ENCODE measurements at places on chromosomes 3 and 15.
A peak's percentile ranks its signal among the peaks of the same experiment; 100 is the strongest.

- DNase-seq: peak; percentile 58
Measured at GRCh38 chr3:11784971-11785377, 61.7 kb downstream of the TAMM41 start.

GRCh38 chr3:98529856-98530459 lies 1.8 kb upstream of the GPR15 start:
- DNase-seq: no peak

DNA sequence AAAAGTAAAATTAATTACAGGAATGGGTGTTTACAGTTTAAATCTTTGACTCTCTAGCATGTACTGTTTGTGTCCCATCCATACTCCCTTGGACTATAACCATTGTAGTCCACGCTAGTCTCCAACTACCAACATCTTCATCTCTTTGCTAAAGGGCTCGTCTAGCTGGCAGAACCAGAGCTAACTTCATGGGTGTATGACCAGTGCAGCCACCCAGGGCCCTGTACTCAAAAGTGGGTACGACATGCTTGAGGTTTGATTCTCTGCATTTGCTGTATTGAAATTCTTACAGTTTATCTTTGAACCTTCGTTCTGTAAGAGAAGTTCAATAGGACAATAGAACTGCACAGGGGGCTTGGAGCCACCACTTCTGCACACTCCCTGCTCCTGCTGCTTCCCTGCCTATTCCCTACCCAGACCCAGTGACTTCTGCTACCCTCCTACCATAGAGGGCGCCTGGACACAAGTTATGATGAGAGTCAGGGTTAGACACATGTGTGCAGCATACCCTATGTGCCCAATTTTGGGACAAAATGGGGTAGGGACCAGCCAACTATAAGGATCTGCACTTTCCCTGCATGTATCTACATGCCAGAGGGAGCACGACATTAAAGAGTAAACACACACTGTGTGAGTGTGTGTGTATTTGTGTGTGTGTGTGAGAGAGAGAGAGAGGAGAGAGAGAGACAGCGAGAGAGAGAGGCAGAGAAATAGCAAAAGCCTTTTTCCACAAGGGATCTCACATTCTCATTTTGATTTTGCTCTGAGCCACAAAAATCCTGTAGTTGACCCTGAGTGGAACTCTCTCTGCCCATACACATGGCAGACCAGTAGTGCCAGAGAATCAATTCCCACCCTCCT lies 59.0 kb upstream of the NECTIN3 start:
- DNase-seq: peak; percentile 29

- no peak for DNase-seq
Measured at GRCh38 chr3:157132341-157132740, 27.6 kb downstream of the CCNL1 start.

- peak; percentile 65 for DNase-seq
Measured at GRCh38 chr3:17747174-17747889, 4.9 kb upstream of the TBC1D5 start.

- DNase-seq: no peak
Measured at GRCh38 chr3:99269606-99270351, 368.3 kb upstream of the DCBLD2 start.

DNA sequence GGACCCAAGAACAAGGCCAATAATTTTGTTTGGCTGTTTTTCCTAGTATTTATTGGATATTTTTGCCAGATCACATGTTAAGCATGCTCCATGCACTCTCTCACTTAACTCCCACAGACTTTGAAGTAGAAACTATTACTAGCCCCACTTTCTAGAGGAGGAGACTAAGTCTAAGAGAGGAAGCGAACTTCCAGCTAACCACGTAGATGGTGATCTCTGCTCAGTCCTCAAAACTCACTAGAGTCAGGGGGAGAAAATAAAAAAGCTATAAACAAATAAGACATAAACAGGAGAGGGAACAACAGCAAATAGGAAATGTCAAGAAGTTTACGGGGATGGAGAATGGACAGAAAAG lies 481.0 kb upstream of the PROK2 start:
- no peak for DNase-seq

DNA sequence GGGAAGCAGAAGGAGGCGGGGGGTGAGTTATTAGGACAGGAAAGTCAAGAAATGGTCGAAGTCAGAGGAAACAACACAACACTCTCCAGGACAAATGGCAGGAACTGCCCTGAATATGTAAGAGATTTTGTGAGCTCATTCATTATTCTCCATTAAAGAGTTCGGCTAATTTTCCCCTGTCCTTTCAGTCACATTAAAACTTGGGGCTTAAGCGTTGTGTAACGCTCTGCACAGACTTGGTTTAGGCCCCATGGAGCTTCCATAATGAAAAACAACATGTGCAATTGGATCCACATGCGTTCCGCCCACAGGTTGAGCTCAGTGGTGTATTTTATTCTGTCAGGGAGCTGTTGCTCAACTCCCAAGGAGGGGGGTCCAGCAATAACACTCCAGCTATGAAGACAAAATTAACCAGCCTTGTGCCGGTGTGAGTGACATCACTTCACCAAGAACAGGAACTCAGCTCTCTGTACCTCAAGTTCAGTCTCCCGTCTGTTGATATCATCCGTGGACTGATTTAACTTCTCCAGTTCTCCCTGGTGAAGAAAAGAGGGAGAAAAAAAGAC lies 2.3 kb downstream of the SH3BP5 start:
- DNase-seq: no peak

DNA sequence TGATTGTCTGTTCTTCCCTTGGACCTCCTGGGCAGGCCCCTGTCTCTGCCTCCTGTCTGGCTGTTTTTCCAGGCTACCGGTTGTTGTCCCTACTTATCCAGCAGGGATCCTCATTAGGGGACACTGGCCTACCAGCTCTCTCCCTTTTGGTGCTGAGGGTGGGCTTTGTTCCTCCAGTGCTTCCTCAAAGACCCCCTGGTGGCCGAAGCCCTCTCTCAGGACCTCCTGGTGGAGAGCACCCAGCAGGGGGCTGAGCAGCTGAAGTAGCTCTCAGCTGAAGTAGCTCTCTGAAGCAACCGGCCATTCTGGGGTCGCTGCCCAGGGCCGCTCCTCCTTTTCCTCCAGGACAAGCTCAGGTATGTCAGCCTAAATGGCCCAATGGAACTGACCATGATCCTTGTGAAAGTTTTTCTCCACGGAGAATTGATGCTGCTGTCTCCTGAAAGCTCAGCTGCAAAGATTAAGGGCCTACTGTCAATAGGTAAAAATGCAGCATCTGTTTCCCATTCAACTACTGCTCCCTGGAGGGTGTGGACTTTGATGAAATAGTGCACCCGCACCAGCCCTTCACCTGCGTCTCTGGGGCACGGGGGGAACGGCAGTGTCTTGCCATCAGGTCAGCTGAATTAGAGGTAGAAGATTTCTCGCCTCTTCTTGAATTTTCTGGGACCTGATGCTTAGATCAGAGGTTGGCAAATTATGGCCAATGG lies 27.6 kb downstream of the ARNT2 start:
- DNase-seq: no peak

DNA sequence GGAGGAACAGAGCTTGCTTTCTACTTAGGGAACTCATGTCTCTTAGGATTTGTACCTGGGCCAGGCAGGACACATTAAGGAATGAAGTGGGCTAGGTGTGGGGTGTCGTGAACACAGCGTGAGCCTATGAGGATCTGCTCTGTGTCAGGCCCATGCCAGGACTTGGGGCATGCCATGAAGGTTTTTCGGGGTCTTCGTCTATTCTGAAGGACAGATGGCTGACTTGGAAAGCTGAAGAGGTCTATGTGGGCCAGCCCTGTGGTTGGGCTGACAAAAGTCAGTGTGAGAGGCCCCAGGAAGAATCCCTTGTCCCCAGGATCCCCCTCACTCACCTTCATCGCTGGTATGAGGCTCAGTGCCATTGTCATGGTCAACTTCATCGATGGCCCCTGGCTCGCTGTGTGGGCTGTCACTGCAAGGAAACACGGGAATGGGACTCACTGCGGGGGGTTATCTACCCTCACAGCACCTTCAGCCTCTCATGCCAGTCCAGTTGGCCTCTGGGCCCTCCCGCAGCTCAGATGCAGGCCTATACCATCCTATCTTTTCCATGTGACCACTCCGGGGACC lies 46.8 kb upstream of the RAD18 start:
- DNase-seq: no peak

DNA sequence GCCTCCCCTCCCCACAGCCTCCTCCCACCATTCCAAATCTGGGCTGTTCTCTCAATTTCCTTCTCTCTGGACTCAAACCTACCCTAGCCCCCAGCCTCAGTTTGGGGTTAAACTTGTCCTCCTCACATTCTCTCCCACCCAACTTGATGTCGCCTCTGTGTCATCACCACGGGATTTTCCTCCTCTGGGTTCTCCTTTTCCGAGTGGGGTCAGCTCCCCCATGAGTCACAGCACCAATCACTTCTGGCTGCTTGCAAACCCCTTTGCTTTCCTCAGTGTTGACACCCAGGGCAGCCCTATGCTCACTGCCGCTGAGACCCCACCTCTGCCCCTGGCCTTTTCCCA lies 451 bp downstream of the CCR5AS start:
- DNase-seq: no peak

- peak; percentile 80 for DNase-seq
Measured at GRCh38 chr15:45199136-45199810, 11.5 kb upstream of the SHF start.

GRCh38 chr15:43789409-43789808 lies 2.7 kb upstream of the SERF2 start:
- peak; percentile 94 for DNase-seq

DNA sequence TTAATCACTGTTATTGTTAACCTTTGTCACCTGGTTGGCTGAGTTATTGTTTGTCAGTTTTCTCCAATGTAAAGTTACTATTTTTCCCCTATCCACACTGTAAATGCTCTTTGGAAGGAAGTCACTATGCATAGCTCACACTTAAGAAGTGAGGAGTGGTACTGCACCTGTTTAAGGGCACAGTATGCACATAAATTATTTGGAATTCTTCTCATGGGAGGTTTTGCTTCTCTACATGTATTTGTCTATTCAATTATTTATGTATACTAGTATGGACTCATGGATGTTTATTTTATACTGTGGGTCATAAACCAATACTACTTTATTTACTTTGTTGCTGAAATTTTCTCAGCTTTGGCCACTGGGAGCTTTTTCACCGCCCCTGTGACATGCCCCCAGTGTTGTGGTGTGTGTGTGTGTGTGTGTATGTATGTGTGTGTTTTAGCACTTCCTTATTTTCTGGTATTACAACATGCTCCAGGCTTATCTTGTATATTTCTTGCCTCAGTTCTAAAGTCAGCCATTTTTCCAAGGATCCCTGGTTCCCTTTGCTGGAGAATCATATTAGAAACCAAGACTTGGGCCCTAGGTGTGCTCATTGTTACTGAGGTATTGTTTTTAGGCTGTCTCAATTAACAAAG lies 290.5 kb downstream of the KBTBD8 start:
- DNase-seq: no peak

DNA sequence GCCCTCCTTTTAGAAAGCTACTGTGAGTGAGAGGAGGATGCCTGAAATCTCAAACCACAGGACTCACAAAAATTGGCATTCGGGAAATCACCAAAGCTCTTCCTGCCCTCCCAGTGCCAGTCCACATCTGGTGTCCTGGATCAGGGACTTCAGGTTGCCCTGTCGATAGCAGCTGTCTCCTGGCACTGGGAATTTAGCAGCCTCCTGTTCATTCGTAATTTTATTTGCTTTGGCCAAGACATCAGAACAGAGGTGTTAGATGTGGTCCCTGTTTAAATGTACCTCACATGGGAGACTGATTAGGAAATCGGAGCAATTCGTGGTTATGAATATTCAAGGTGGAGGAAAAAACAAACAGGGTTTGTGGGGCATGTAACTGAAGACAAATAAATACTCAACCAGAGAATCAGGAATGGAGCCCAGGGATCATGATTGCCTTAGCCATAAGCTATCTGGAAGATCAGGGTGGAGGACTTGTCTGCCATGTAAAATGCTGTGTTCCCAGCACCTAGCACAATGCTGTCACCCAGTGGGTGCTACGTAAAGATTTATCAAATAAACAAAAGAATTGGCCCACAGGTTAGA lies 265.2 kb upstream of the PROK2 start:
- DNase-seq: no peak

DNA sequence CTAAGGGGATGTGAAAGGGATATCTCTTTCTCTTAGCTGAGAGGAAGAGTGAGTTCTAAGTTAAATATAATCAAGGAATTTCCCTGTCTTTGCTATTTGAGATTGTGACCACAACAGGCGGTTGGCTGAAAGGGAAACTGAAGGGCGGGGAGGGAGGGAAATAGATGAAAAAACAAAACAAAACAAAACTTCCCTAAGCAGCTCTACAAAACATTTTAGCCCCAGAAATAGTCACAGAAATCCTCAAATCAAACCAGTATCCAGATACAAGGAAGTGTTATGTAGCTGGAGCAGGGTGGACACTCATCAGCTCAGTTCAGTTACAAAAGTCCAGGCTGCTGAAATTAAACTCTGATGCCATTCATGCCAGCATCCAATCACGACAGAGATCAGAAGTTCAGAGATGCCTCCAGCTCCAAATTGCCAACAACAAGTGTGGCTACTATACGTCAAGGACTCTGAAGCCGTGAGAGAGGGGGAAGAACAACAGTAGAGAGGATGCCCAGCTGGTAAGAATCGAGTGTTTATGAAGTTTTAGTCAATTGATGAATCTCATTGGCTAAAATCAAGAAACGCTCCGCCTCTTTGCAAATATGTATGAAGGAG lies 319 bp upstream of the TP63 start:
- DNase-seq: no peak

GRCh38 chr3:38829404-38829803 lies 13.4 kb upstream of the SCN10A start:
- DNase-seq: peak; percentile 27

DNA sequence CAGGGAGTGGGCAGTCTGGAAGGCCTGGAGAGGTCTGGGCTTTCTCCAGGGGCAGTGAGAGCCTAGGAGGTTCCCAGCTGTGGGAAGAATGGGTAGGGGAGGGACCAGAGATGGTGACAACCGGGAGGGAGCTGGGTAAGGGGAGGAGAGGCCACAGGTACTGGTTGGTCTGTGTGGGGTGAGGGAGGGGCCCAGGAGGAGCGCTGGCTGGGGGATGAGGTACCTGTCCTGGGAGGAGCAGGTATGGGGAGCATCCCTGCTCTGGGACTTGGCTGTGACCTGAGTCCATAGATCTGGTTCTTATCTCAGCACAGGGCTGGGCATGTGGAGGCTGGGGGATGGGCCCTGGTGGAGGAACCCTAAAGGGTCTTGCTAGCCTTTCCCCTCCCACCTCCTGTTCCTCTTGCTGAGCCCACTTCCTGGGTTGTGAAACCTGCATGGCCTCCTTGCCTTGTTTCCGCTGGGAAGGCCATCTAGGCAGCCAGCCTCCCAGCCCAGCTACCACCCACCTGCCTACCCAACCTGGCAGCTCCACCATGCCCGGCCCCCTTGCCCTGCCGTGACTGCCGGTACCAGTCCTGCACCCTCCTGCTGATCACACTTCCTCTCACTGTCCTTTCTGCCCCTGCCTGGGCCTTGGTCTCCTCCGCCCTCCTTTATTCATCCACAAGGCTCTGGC lies 11.0 kb downstream of the PRKCD start:
- DNase-seq: peak; percentile 67

GRCh38 chr15:26287381-26287780 lies 424.3 kb upstream of the ATP10A start:
- no peak for DNase-seq

DNA sequence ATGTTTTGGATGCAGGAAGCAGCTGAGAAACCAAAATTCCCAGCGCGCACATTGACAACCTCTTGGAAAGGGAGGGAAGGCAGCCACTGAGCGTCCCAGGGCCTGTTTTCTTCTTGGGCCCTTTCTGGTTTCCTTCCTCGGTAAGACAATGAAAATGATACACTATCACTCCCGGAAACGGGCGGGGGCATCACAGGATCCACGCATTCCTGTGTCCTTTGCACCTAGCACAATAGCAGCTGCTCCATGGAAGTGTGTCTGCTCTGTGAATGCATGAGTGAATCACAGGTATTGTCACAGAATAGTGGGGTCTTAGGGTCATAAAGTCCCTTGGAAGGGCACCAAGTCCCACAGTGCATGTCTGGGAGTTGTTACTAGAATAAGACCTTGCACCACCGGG lies 6.3 kb upstream of the ITPKA start:
- DNase-seq: no peak
